Neural crest cell (in vitro differentiated cells): ENCODE measurements at places on chromosomes 2 and 18.

GRCh38 chr18:66646609-66647008, 42.7 kb upstream of the CDH19 start:
- H3K36me3 ChIP-seq, result no peaks in the 10 kb centered on the region
- H3K4me3 ChIP-seq, result no peak overlapping the region
- no peaks in the 10 kb centered on the region for H3K4me1 ChIP-seq
- no peaks in the 10 kb centered on the region for H3K27me3 ChIP-seq
- H3K27ac ChIP-seq, result no peak overlapping the region

DNA sequence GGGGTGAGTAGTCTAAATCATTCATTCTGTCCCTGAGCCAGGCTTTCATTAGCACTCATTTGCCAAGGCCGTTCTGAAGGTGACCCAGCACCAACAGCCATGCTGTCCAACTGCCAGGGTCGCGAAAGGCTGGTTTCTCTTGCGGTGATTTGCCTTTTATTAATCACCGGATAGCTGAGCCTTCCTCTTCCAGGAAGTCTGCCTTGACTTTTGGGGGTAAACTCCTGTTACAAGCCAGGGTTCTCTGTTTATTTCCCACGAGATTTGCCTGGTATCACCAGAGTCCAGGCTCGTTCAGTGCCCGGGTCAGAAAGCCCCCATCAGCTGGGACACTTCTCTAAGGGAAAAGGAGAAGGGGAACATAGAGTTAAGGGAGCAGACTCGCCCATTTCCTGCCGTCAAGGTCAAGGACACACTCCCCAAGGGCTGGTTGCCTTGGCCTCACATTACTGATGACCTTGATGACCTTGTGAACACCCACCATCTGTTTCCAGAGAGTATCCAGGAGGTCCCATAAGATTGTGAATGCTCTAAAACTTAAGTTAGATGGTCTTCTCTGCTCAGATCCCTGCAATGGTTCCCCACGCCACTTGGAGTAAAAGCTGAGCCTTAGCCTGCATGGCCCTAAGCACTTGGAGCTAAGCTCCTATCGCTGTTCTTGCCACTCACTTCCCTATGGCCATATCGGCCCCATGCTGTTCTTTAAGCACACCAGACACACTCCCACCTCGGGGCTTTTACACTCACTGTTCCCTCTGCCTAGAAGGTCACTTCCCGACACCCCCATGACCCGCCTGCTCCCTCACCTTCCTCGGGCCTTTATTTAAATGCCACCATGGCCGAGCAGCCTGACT, 118.0 kb upstream of the STPG4 start:
- no peaks in the 10 kb centered on the region for H3K36me3 ChIP-seq
- peaks cover 18% of the 10 kb centered on the region for H3K4me1 ChIP-seq
- no peak for DNase-seq
- no peaks in the 10 kb centered on the region for H3K27me3 ChIP-seq
- no peak overlapping the region for H3K4me3 ChIP-seq
- H3K27ac ChIP-seq, result no peak overlapping the region

DNA sequence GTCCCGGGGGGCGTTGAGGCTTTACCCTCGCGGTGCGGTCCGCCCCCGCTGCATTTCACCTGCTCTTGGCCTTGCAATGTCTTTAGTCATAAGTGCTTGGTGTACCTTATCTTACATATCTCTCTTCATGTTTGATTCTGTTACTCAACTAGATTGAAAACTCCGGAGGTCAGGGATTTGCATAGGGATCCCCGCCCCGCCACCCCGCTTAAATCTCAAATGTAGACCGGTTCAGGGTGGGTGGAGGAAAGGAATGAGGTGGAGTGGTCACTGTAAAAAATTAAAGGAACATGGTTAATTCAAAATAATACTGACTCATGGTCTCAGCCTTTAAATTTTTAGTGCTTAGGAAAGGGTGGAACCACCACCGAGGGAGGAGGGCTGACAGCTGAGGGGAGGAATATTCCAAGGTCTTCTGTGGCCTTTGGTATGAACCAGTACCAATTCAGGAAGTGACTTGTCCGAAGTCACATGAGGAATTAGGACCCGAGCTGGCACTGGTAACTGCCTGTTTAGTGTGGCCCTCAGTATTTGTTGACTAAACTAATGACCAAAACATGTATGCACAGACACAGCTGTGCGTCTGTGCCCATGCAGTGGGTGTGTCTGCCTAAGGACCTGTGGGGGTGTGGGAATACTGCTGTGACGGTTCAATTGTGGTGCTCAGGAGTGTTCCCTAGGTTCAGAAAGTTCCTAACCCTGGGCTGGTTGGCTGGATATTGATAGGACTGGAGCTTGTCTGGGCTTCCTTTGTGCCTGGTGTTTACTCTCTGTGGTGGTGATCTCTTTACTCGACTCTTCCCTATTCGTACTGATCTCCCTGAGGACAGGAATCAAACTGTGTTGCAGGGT, 1.0 kb downstream of the PLEKHB2 start:
- DNase-seq, result no peak
- H3K36me3 ChIP-seq, result peaks cover 2% of the 10 kb centered on the region
- H3K27ac ChIP-seq, result peak overlapping the region; percentile 75
- H3K27me3 ChIP-seq, result no peaks in the 10 kb centered on the region
- H3K4me1 ChIP-seq, result peaks cover 32% of the 10 kb centered on the region

DNA sequence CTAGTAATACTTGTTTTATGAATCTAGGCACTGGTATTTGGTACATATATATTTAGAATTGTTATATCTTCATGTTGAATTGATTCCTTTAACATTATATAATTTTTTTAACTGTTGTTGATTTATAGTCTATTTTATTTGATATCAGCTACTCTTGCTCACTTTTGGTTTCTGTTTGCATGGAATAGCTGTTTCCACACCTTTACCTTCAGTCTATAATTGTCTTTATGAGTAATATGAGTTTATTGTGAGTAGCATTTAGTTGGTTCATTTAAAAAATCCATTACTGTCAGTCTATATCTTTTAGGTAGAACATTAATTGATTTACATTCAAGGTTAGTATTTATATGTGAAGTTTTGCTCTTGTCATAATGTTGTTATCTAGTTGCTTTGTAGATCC, 58.6 kb downstream of the SMCHD1 start:
- H3K4me3 ChIP-seq, result no peak overlapping the region
- no peaks in the 10 kb centered on the region for H3K27me3 ChIP-seq
- H3K4me1 ChIP-seq, result no peaks in the 10 kb centered on the region
- no peak overlapping the region for H3K27ac ChIP-seq

DNA sequence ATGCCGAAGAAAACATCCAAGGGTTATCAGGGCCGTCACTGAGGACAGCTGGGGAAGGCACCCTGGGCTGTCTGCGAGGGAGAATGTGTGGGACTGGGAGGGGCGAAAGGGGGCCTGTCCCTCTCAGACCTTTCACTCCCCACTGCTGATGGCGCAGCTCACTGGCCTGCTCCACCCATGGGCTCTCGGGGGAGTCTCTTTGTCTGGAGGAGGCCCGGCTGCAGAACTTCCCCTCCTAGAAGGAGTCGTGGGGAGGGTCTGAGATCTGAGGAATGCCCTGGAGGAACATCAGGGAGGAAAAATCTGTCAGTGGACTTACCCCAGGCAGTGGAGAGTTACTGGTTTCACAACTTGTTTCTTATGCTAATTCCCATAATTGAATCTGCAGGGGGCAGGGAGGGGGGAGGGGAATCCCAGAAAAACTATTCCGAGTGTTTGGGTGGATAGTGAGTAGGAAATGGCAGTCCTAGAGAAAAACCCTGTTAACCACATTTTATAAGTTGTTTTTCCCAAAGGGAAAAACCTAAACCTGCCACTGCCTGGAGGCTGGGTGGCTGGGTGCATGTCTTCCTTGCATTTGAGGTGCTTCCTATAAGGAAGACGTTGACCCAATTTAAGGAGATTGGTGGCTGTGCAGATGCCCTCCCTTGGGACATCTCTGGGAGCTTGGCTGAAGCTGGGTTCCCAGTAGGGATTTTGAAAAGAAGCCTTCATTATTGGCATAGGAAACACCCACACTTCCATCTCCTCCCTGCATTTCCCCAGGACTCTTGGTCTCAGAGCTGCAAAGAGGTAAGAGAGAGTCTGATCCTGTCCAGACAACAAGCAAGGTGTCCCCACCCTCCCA, 11.7 kb upstream of the SEMA4C start:
- H3K4me3 ChIP-seq, result peak overlapping the region; percentile 34
- peaks cover 41% of the 10 kb centered on the region for H3K4me1 ChIP-seq
- DNase-seq, result no peak
- H3K27ac ChIP-seq, result peak overlapping the region; percentile 21
- H3K27me3 ChIP-seq, result no peaks in the 10 kb centered on the region
- H3K36me3 ChIP-seq, result no peaks in the 10 kb centered on the region

DNA sequence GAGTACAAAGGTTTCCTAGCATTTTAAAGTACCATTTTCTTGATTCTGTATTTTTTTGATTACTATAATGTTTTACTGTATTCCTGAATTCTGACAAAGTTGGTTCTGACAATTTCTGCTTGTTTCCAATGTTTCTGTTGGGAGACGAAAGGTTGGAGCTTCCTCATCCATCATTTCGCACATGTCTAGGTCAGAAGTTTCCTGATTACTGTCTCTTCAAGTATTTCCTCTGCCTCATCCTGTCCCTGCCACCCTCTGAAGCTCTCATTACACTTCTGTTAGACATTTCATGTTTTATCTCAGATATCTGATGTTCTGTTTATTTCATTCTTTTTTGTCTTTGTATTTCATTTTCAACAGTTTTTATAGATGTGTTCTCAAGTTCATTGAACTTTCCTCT, 895.8 kb downstream of the TSN start:
- no peaks in the 10 kb centered on the region for H3K4me1 ChIP-seq
- H3K4me3 ChIP-seq, result no peak overlapping the region
- no peak overlapping the region for H3K27ac ChIP-seq
- no peaks in the 10 kb centered on the region for H3K27me3 ChIP-seq
- DNase-seq, result no peak

DNA sequence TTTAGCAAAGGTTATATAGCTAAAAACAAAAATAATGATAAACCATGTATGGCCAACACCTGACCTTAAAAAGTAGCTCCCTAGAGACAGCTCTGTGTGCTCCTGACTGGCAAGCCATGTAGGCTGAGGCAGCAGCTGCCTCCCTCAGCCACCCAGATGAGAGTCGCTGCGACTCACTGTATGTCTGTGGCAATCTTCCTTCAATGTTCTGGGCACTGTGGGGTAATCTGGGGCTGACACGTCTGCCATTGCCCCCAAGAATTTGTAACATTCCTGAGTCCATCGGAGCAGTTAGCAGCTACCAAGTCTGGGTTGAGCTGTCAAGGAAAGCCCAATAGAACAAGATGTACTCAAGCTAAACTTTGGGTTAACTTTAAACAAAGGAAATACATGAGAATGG, 106.4 kb upstream of the DAPL1 start:
- no peaks in the 10 kb centered on the region for H3K36me3 ChIP-seq
- H3K4me3 ChIP-seq, result no peak overlapping the region
- DNase-seq, result no peak

GRCh38 chr18:35435401-35435800, 58.3 kb upstream of the ZNF396 start:
- H3K4me3 ChIP-seq, result no peak overlapping the region
- H3K4me1 ChIP-seq, result no peaks in the 10 kb centered on the region
- H3K36me3 ChIP-seq, result no peaks in the 10 kb centered on the region
- no peak for DNase-seq
- H3K27ac ChIP-seq, result no peak overlapping the region
